ENCODE measurements at places on chromosomes 3 and 15.

DNA sequence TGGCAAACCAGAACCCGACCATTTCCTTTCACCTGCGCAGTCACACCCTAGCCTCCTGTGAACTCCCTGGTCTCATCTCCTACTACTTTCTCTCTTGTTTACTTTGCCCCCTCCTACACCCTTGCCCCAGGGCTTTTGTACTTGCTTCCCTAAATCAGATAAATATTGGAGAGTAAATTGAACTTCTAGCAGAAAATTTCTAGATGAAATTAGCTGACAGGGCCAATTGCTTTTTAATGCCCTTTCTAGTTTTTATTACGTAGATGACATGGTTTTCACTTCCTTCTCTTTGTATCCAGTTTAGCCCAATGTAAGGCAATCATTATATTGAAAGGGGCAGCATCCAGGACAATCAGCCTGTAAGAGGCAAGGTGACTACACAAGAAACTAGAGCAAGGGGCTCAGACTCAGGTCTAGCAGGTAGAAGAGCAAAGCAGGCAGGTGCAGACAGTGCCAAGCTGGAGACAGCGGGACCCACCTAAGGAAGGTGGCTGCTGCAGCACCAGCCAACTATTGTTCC lies 56.2 kb upstream of the TOPAZ1 start:
- DNase-seq: no peak

DNA sequence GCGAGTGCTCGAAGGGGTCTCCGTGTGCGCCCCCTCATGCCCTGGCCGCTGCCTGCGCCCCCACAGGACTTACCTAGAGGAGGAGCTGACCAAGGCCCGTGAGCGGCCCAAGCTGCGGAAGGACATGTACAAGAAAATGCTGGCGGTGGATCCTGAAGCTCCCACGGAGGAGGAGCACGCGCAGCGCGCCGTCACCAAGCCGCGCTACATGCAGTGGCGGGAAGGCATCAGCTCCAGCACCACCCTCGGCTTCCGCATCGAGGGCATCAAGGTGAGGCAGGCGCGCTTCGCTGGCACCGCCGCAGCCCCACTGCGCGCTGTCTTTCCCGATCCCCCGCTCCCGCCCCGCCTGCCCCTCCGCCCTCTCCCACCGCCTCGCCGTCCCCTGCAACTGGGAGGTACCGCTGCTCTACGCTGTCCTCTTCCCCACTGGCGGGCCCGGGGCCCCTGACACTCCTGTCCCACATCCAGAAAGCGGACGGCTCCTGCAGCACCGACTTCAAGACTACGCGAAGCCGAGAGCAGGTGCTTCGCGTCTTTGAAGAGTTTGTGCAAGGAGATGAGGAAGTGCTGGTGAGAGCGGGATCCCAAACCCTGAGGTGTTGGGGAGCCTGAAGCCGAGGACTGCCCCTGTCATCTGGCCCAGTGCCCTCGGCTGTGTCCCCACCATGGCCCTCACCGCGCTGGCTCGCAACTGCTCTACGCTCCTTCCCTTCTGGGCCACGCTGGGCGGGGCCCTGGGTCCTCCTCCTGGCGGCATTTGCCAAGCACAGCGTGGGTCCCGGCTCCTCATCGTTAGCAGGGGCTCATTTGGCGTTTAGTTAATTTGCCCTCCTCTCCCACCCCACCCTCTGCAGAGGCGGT lies 8.5 kb downstream of the ITPKA start:
- no peak for DNase-seq

DNA sequence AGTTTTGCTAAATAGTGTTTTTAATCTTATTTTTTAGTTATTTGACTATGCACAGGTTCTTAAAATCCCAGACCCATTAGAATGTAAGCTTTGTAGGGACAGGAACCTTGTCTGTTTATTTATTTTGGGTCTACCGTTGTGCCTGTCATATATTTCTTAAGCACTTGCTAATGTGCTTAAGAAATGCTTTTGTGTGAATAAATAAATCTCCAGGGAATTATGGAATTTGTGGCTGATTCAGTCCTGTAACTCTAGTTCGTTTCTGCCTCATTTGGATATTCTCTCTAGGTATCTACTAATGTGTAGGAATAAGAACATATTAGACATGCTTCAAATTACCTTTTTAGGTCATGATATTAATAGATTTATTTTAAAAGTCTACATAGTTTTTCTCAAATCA lies 161.6 kb downstream of the LPP start:
- DNase-seq: no peak

GRCh38 chr3:114519415-114519814 lies 225.6 kb downstream of the TIGIT start:
- DNase-seq: no peak

GRCh38 chr15:28002136-28002861 lies 96.8 kb downstream of the OCA2 start:
- no peak for DNase-seq

- no peak for DNase-seq
Measured at GRCh38 chr3:177199206-177199760, 2.0 kb upstream of the TBL1XR1 start.

GRCh38 chr3:147406028-147406931 lies at the start of gene ZIC4:
Gene ZIC4, minus strand, starts transcription at chr3:147406543. Its CDS starts 3,746 bp downstream, at chr3:147402797.
- no peak for DNase-seq

- DNase-seq: no peak
Measured at GRCh38 chr3:126351771-126352475, 5.3 kb downstream of the KLF15 start.

- no peak for DNase-seq
Measured at GRCh38 chr15:68934341-68934740, 4.0 kb downstream of the SPESP1 start.

- DNase-seq: no peak
Measured at GRCh38 chr3:53673722-53674350, 172.4 kb downstream of the CHDH start.

GRCh38 chr15:90104551-90104950 lies 2.3 kb upstream of the IDH2 start:
- no peak for DNase-seq

- no peak for DNase-seq
Measured at GRCh38 chr3:5874931-5875341, 687.4 kb downstream of the EDEM1 start.

- DNase-seq: no peak
Measured at GRCh38 chr3:24291646-24292045, 203.0 kb downstream of the THRB start.

GRCh38 chr15:49023354-49023753 lies 22.9 kb downstream of the SECISBP2L start:
- no peak for DNase-seq

- peak; percentile 96 for DNase-seq
Measured at GRCh38 chr15:71237456-71238188, 122.4 kb downstream of the THSD4 start.

DNA sequence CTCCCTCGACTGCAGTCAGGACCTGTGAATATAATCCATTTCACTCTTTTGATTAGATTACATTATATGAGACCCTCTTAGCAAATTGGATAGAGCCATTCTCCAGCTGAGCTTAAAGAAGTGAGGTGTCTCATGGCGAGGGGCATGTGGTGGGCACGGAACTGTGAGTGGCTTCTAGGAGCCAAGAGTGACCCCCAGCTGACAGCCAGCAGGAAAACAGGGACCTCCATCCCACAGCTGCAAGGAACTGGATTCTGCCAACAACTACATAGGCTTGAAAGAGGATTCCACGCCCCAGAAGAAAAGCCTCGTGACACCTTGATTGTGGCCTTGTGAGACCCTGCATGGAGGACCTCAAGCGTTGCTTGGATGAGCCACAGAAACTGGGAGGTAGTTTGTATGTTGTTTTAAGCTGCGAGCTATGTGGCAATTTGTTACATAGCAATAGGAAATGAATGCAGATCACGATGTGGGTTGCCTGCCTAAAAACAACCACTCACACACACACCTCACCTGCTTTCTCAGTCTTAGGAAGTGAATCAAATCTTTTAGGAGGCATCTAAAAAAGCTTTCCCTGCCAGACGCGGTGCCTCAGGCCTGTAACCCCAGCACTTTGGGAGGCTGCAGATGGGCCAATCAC lies 84.2 kb upstream of the BHLHE40 start:
- DNase-seq: no peak

DNA sequence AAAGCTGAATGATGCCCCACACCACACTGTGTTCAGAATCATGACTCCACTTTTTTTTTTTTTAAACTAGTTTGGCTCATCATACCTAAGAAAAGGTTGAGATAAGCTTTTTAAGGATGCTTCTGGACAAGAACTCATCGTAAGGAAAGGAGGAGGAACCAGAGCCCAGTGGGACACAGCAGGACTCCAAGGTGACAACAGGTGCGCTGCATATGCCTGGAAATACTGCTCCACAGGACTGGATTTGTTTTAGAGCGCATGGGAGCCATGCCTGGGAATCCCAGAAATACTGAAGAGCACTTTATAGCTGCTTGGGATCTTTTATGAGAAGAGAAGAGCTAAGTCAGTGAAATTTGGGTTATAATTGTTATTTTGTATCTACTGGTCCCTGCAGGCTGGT lies 93.4 kb downstream of the NEDD4 start:
- DNase-seq: no peak

DNA sequence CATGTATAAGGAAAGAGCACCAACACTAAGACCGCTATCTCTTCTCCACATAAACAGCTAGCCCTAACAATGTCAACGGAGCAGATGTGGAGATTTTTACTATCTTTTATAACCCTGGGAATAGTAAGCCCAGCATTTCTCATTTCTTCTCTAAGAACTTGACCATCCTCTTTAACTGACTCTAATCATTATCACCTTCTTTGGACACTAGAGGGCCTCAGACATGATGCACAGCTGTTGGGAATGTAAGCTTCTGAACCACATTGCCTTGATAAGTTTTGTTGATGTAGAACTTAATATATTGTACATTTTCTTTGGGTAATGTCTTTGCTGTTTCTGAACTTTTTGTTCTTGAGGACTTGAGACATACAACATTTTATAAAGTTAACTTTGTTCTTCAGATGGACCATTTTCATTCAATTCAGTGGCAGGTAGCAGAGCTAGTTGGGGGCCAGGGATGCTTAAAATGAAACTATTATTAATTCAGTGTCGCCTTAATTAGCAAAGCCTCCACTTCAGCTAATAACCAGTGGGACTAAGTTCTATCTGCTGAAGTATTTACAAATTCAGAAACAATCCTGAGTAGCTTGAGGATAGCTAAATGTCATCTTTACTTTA lies 9.6 kb upstream of the TAGLN3 start:
- no peak for DNase-seq

DNA sequence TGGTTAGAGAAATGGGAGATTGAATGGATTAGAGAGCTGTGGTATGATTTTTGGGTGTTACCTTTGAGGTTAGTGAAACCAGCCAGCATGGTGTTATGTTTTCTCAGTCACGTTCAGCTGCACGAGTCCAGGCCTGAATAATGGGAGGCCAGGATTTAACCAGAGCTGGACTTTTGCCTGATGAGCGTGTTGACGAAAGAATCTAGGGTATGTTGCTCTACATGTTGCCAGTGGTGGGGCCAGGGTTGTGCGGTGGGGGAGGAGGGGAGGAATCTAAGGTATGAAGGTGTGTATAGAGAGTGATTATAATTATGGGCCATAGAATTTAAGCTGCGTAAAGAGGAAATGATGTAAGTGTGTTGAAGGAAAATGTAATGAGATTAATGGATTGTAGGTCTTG lies 22.8 kb downstream of the MINDY2 start:
- no peak for DNase-seq

- no peak for DNase-seq
Measured at GRCh38 chr3:16522834-16523233, 9.3 kb upstream of the RFTN1 start.

- no peak for DNase-seq
Measured at GRCh38 chr3:165696496-165696895, 140.7 kb downstream of the BCHE start.

GRCh38 chr3:31448882-31449243 lies 83.9 kb upstream of the STT3B start:
- DNase-seq: no peak

- DNase-seq: no peak
Measured at GRCh38 chr3:23961066-23961465, 16.0 kb downstream of the NR1D2 start.

DNA sequence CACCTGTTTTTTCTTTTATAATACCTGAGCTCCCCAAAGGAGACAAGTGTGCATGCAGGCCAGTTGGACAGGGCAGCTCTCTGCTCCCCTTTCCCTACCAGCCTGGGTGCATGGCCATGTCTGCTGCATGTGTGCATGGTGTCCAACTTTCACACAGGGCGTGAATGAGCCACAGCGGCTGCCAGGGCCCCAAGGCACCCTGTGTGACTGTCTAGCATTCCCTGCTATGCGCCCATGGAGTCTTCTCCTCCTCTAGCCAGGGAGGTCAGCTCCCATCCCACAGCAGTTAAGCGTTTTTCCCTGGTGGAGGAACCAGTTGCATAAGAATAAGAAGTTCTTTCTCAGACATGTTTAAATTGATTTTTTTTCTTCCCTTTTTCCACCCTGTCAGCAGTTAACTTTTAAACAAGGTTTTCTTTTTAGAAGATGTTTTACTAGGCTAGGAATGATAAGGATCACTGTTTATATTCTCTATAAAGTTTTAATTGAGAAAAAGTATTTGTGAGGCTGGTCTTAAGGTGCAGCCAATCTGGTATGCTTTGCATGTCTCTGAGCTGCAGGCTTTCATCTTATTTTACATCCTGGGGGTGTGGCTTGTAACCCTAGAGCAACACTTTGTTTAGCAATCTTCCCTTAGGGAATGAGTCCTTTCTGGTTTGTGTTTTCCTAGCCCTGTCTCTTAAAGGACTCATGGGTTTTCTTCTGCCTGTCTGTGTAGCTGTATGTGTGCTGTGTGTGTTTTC lies 20.5 kb upstream of the OR5H1 start:
- no peak for DNase-seq

- DNase-seq: no peak
Measured at GRCh38 chr3:130939753-130940152, 45.9 kb downstream of the ATP2C1 start.

DNA sequence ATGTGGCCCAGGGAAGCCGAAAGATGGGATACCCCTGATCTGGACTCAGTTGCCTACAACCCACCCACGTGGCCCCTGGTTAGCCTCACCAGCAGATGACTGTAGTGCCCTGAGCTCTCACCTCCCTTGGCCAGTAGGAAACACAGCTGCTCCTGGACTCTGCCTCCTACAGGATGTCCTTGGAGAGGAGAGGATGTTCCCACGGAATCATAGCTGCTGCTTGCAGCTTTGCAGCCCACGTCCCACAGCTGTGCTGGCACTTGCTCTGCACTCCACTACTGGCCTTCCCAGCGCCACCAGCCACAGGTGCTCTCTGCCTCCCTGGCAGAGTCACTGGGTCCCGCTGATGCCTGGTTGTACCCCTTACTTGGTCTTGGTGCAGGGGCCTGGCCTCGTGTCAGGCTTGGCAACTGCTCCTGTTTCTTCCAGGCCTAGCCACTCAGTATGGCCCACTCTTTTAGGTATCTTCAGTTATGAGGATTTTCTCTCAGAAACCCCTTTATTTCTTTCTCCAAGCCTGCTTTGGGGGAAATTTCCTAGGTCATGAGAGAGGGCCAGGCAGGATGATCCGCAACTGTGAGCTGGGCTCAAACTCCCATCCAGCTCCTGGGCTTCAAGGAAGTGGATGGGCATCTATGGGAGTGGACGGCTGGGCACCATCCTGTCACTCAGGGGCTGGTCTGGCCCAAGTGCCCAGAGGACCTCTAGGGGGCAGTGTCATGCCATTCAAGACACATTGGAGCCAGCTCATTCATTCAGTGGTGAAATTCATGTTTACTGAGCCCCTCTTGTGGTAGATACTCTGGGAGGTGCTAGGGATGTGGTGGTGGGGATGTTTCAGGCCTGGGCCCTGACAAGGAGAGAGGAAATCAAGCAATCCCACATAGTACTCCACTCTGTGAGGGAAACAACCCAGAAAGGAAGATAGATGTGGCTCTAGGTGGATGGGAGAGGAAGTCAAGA lies 16.2 kb upstream of the VILL start:
- DNase-seq: peak; percentile 20

- DNase-seq: no peak
Measured at GRCh38 chr15:20340931-20341661, 200.5 kb downstream of the GOLGA6L6 start.

GRCh38 chr3:195028877-195029606 lies 241.9 kb downstream of the XXYLT1 start:
- DNase-seq: no peak
